KG1 (cell line): ENCODE measurements at places on chromosomes 6 and 20.

DNA sequence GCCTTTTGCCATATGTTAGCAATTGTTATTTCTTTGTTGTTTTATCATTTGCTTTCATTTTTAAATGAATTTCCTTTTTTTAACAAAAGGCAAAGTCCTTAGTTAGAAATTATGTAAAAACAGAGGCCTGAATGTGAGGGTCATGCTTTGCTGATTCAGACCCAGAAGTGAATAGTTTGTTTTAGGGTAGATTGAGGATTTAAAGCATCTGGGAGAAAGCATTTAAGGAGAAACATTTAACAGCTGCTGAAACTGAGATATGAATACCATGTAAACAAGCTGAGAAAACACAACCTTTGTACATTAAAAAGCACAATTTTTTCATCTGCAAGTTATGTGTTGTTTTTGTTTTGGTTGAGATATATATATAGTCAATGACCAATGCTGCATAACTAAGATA is 8.0 kb downstream of the HTR1B start:
- DNase-seq: no peak

GRCh38 chr6:33772082-33772830 is 16.7 kb downstream of the LEMD2 start:
- DNase-seq: no peak

GRCh38 chr6:17836293-17836692 is 129.6 kb upstream of the NUP153 start:
- no peak for DNase-seq

- no peak for DNase-seq
Observed at GRCh38 chr20:61173961-61174725, 77.9 kb upstream of the CDH4 start.

GRCh38 chr6:125951323-125951722 is 5.2 kb upstream of the HINT3 start:
- no peak for DNase-seq

DNA sequence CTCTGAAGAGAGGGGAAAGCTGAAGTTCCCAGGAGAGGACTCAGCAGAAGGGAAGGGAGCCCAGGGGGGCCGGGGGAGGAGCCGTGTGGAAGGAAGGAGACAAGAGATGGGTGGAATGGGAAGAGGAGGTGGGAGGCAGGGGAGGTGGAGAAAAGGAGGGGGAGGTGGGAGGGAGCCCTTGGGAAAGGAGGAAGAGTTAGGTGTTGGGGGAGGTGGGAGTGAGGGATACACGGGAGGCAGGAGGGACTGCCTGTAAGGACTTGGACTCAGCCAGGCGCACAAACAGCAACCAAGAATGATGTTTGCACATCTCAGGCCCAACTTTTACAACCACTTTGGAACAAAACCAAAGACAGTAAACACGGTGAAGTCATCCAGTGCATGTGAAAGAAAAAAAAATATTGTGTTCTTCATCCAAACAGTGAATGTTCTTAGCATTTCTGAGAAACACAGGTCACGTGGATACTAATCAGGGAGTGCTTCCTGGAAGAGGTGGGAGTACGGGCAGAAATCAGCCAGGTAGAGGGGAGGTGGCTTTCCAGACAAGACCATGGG is 17.4 kb upstream of the LSM14B start:
- DNase-seq: no peak

- no peak for DNase-seq
Observed at GRCh38 chr6:38476141-38476540, 163.6 kb downstream of the BTBD9 start.

DNA sequence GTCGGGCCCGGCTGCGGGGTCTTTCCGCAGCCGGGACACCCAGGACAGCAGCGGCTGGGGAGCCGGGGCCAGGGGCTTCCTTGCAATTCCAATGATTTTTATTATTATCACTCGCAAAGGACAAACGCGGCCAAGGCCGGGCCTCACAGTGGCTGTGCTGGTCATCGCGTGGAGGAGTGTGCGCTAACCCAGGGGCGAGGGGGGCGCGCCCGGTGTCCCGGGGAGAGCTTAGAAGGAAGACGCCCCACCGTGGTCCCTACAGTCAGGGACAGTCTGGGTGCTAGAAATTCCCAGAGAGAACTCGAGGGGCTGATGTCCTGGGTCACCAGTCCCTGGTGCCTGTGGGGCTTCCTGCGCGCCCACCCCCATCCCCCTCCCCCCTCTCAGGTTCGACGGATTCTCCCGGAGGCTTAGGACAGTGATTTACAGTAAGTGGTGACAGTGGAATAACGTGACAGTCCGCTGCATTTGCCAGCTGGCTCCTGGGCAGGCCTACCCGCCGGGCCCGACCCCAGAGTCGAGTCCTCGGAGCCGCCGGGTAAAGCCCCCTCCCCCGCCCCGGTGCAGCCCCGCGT is 9.5 kb downstream of the FOXC1 start:
- DNase-seq: no peak

GRCh38 chr6:110140650-110141049 is 38.8 kb downstream of the WASF1 start:
- no peak for DNase-seq

GRCh38 chr6:165925474-165926156 is 242.0 kb downstream of the TBXT start:
- DNase-seq: no peak

GRCh38 chr6:151772446-151772845 is 35.0 kb upstream of the ESR1 start:
- DNase-seq: no peak

DNA sequence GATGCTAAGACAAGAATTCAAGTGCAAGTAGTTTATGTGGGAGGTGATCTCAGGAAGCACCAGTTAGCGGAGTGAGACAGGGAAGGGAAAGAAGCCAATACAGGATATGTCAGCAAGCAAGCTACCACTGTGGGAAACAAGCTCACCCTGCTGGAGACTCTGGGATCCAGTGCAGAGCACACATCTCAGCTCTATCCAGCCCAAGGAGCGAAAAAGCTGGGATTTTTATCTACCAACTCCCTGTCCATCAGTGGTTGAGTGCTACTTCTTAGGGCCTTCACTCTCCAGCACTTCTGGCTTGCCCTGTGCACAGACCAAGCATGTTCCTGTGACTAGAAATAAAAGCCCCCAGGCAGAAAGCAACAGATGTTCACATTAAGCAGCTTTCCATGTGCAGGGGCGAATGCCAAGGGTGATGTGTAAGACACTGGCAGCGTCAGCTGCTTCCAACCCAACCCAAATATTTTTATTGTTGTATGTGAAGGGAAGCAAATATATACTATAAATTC is 10.8 kb upstream of the RNF24 start:
- DNase-seq: no peak

DNA sequence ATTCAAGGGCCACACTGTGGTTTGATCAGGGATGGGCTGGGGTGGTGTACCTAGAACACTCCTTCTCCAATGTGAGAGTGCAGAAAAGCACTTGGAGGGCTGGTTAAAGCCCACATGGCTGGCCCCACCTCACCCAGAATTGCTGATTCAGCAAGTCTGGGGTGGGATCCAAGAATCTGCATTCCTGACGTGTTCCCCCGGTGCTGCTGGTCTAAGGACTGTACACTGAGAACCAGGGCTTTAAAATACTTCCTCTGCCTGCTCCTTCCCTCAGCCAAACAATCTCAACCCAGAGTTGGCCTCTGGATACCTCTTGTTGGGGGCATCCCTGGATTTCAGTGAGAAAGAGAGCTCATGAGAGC is 13.4 kb upstream of the OCSTAMP start:
- no peak for DNase-seq

- no peak for DNase-seq
Observed at GRCh38 chr6:143964674-143965081, 43.4 kb downstream of the PLAGL1 start.

DNA sequence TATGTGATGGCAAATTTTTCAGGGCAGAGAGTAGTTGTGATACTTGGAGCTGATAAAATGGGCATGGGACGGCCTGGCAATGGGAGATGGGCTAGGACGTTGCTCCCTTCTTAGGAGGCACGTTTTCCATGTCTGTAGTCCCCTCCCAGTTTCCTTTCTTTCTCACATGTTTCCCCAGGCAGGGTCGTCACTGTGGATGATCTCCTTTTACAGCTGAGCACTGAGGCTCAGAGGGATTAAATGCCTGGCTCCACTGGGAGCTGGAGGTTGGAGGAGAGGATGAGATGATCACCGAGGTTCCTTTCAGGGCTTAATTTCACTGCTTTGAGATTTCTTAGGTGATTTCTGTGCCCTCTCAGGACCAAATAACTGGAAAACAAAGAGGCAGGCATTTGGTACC is 136.7 kb downstream of the SOBP start:
- DNase-seq: no peak

DNA sequence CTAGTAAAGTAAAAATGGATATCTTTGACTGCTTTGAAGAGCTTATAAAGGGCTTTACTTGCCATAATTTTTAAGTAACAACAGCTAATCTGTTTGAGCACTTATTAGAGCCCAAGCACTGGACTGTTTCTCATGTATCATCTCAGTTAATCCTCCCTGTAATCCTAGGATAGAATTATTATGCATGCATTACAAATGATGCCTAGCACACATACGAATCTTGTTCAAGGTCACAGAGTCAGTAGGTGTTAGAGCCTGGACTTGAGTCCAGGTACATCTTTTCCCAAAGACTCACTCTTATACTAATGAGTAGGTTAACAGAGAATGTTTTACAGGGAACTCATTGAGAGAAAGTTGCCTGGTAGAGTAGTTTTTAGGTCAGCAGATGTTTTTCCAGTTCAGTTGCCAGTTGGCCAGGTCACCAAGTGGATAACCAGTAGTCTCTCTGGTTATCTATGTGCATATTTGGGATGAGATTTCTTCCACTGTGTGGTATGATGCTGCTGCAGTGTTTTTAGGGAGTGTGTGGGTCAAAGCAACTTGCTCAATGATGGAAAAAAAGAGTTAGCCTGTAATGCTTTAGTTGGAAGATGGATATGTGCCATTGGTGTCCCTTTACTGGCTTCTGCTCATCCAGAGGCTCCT is 32.3 kb upstream of the LAMA4 start:
- DNase-seq: no peak

DNA sequence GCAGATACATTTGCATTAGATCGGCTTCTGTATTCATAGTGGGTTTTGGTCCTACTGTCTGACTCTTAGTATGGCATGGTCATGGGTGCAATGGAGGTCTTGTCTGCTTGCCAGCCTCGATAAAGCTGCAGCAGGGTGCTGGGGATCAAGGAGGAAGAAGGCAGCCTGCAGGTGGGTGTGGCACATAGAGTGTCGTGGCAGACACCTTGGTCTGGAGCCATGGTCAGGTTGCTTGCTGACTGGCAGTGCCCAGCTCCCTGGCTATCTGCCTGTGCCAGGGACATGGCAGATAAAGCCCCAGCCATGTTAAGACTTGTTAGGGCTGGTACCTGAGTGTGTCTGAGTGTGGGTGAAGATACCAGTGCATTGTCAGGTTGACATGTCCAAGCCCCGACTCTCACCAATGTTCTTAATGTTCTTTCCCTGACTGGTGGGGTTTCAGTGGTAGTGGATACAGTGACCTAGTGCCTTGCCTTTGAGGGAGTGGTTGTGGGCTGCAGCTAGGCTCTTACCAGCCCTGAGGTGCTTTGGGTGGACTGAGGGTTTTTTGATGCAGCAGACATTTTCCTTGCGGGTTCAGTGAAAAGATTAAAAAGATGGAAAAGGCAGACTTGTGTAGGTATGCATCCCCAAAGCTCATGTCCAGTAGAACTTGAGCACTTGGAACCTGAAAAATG is 1.8 kb downstream of the FAM83D start:
- no peak for DNase-seq

DNA sequence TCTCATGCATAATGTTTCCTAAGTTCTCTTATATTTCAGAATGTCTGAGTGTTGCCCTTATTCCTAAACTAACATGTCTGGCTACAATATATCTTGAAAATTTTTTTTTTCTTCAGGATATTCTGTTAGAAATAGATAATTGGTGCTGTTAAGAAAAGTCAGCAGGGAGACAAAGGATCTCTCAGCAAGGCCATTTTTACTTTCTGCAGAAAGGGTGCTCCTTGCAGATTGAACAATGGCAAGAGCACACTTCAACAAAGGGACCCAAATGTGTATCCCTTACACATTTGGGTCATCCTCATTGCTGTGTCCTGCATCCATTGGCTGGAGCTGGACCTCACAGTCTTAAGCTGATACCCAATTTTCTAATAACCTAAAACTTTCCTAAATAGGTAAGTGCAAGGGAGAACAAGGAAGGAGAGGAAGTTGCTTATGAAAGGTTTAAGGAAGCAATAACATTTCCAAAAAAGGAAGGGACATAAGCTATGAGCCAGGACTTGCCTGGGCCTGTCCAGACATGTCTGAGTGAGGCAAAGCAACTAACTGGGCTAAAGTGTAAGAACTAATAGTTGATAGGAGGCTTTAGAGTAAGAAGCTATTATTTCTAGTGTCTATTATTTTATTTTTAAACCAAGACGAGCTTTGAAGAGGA is 429.6 kb downstream of the BCKDHB start:
- no peak for DNase-seq

- no peak for DNase-seq
Observed at GRCh38 chr20:62631336-62632308, 10.7 kb upstream of the SLCO4A1 start.

DNA sequence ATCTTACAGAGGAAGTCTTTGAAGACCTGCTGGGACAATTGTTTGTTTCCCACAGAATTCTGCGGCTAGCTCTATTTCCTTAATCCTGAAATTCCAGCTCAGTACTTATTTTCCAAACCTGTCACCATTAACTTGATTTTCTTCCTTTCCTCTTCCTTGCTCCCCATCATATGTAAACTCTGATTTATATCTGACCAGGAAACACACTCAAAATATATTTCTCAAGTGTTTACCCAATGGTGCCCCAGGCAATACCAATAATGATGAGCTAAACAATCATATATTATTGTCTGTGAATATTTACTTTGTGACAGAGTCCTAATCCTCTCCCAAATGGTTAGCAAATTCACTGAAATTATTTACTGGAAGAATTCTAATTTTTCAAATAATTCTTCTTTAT is 597.3 kb downstream of the PKHD1 start:
- DNase-seq: no peak

DNA sequence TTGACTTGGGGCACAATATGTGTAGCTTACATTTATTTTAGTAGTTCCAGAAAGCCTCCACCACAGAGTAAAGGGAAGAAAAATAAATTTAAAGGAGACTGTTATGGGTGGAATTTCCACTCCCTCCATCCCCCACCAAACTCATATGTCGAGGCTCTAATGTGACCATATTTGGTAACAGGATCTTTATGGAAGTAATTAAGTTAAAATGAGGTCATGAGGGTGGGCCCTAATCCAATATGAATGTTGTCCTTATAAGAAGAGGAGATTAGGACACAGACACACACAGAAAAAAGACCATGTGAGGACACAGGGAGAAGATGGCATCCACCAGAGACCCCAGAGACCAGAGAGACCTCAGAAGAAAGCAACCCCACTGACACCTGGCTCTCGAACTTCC is 189.7 kb downstream of the EDN1 start:
- DNase-seq: no peak

GRCh38 chr20:47456952-47457724 is 44.5 kb upstream of the NCOA3 start:
- DNase-seq: no peak

- no peak for DNase-seq
Observed at GRCh38 chr6:33927616-33928015, 123.8 kb upstream of the MLN start.

- no peak for DNase-seq
Observed at GRCh38 chr20:56656632-56657031, 27.5 kb downstream of the TFAP2C start.

GRCh38 chr20:36845288-36845971 is 30.5 kb upstream of the TLDC2 start:
- no peak for DNase-seq

- peak; percentile 47 for DNase-seq
Observed at GRCh38 chr20:8853805-8854338, 215.0 kb upstream of the PLCB4 start.
